ENCODE measurements at places on chromosomes 12 and 14. TPM values are rescaled to one million over a fixed set of nuclear protein-coding genes. Genes with fewer than 3 reads are reported as not detected.

DNA sequence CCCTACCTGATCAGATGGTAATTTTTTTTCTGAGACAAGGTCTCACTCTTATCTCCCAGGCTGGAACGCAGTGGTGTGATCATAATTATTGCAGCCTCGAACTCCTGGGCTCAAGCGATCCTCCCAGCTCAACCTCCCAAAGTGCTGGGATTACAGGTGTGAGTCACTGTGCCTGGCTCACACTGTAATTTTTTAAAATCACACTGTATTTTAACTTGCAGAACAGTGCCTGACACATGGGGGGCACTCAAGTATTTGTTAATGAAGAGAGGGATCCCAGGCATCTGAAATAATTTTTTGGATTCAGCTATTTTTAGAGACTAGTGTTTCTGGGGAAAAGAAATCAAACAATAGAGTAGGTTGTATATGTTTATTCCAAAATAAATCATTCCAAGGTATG is 21.7 kb downstream of the LIMA1 start:
- DNase-seq, result no peak

DNA sequence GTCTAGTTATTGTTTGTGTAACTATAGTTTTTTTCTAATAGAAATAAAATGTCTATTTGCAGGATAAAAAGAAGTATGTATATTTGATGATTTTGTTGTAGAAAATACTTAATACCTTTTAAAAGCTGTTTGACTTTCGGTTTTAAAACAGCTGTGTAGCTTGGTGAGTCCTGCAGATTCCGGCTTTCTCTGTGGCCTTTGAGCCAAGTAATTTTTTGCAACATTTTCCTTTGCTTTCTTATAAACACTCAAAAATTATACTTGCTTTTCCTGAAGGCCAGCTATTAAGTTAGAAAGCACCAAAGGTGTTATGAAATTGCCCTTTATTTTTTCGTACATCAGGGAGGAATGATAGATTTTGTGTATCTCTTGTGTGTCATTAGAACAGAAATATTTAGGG is 63.6 kb downstream of the CRADD start:
- no peak for DNase-seq

DNA sequence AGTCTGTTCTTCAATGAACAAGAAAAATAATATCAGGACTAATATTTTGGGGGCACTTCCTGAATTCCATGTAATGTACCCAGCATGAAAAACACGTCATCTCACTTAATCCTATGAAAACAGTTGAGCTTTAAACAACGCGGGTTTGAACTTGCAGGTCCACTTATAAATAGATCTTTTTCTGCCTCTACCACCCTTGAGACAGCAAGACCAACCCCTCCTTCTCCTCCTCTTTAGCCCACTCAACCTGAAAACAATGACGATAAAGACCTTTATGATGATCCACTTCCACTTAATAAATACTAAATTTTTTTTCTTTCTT is 203.9 kb upstream of the KRR1 start:
- DNase-seq, result no peak

DNA sequence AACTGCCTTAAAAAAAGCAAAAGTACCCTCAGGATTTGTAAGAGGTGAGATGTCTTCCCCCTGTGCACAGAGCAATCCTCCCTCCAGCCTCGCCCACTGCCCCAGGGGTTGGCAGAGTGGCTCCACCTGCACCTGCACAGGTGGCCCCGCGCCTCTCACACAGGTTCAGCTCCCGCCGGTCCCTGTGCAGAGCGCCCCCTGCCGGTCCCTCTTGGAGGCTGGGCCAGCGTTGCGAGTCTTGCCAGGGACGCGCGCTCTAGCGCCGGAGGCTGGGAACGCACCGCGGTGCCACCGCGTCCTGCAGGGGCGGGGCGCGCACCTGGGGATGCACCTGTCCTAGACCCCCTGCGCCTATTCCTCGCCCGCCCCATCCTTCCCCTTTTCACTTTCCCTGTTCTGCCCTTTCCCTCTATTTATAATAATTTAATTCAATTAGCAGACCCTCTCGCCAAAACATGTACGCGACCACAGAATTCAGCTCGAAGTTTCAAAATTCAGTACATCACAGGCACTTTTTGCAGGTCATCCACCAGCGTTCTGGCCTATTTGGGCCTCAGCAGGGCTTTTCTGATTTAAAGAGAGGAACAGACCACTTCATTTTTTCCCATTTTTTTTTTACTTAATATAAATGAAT is 618.6 kb downstream of the AACS start:
- DNase-seq, result peak; percentile 31

DNA sequence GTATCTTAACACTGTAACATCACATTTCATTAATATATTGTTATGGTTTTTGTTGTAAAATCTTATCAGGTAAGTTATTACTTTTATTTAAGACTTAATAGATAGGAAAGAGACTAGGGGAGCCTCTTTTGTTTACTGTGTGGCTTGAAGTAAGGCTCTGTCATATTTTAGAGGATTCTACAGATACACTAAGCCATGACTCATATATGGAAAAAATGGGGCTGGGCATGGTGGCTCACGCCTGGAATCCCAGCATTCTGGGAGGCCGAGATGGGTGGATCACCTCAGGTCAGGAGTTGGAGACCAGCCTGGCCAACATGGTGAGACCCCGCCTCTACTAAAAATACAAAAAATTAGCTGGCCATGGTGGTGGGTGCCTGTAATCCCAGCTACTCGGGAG is 23.6 kb upstream of the NPFF start:
- DNase-seq, result no peak

DNA sequence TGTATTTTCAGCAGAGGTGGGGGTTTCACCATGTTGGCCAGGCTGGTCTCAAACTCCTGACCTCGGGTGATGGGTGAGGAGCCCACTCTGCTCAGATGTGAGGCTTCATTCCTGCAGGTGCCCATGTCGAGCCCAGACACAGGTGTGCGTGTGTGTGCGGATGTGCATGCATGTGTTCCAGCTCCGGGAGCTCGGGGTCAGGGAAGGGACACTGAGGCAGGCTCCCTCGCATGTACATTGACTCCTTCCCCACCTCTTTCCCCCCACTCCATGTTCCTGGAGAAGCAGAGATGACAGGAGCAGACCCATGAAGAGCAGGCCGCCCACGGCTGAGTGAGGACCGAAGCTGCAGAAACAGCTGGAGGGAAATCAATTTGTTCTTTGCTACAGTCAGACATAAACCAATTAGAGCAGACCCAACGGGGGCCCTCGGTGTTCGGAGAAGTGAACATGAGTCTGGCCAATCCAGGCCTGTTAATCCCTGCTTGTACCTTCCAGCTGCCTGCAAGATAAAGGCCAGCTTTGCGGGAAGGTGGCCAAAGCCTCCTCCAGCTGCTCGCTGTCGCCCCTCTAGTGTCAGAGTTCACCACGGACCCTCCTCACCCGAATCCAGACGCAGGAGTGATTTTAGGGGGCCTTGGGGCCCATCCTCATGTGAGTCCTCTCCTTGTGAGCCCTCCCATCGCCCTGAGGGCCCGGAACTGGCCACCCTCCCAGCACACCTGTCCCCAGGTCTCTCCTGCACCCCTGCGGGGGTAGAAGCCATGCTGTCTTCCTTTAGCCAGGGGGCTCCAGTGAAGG is 321.0 kb upstream of the RTL1 start:
- no peak for DNase-seq

DNA sequence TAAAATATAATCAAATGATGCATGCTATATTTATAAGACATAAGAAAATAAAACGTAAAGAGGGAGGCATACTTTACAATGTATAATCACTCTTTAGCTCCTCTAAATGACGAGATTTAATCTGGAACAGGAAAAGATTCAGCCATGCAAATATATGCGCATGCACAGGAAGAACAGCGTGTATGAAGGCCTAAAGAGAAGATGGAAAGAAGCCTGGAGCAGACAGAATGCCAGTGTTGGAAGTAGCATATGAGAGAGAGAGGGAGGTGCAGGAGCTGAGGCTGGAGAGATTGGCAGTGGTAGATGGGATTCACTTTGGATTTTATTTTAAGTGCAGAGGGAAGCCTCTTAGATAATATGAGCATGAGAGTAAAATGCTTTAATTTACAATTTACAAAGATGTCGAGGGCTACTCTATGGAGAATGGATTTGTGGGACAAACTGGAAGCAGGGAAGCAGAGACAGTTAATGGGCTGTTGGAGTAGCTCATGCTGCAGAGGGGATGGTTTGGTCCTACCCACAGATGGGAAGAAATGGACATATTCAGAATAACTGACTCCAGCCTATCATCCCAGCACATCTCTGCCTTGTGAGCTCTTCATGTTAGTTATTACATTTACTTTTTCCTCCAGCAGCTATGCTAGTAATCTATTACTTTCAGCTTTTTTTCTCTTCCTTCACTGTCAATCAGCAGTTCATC is 411.1 kb downstream of the TMTC2 start:
- DNase-seq, result no peak

- DNase-seq, result no peak
Measured at GRCh38 chr12:105978686-105979085, 160.1 kb downstream of the NUAK1 start.

- no peak for DNase-seq
Measured at GRCh38 chr14:86022031-86022629, 492.2 kb downstream of the FLRT2 start.

GRCh38 chr14:31440280-31440679 is 17.0 kb downstream of the DTD2 start:
- DNase-seq, result no peak

- DNase-seq, result no peak
Measured at GRCh38 chr12:118536306-118536906, 160.1 kb downstream of the SUDS3 start.

- peak; percentile 61 for DNase-seq
Measured at GRCh38 chr14:73759183-73759713, 45.1 kb upstream of the PNMA1 start.

DNA sequence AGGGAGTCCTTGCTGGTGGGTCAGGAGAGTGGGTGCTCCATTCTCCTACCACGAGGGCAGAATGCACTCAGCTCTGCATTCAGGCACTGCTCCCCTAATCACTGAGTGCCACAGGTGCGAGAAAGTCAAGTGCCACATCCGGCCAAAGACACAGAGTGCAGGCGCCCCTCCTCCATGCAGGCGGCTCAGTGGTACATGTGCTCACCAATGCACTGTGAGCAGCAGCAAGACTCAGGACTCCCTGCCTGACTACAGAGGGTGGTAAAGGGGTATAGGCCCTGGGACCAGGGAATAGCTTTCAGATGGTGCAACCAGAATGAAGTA is 32.9 kb downstream of the ZFYVE21 start:
- DNase-seq, result no peak

DNA sequence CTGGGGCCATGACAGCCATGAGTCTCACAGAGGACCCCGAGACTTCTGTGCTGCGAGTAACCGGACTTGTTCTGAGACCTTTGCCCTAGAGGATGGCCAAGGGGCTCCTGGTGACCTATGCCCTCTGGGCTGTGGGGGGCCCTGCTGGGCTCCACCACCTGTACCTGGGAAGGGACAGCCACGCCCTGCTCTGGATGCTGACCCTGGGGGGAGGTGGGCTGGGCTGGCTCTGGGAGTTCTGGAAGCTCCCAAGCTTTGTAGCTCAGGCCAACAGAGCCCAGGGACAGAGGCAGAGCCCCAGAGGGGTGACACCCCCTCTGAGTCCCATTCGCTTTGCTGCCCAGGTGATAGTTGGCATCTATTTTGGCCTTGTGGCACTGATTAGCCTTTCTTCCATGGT is 2.1 kb downstream of the DNAJC22 start:
- DNase-seq, result peak; percentile 10

DNA sequence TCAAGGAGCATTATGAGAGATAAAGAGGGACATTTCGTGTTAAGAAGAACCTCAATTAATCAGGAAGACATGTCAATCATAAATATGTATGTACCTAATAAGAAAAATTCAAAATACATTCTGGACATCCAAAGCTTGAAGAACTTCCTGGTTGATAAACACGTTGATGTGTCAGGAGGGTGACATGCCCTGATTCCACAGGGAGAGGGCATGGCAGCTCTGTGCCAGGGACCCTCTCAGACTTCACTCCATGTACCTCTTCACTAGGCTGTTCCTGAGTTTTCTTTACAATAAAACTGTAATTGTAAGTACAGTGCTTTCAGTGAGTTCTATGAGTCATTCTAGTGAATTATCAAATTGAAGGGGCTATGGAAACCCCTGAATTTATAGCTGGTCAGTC is 163.5 kb downstream of the CFAP54 start:
- no peak for DNase-seq

DNA sequence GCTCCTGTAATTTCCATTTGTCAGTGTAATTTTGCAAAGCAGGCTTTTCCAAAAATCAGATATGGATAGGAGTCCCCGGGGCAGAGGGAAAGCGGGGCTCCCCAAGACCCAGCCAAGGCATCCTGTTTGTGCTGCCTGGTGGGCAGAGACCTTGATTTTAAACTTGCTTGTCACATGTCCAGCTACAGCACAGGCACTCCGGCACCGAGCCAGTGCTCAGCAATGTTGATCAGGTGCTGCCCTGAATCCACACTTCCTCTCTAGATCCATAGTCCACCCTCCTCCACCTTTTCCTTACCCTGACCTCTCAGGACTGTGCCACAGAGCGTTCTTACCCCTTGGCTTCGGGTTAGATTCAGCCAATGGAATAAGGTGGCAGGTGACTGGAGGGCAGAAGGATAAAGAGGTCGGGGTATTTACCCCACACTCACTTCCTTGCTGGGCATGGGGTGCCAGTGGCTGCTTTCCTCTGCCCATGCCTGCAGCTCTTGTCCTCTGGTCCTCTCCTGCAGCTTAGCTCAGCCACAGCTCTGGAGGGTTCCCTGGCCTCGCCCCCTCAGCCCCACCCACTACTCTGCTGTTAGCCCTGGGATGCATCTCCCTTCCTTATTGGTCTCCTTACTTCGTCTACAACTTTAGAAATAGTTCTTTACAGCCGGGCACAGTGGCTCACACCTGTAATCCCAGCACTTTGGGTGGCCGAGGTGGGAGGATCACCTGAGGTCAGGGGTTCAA is 80.1 kb downstream of the IRF2BPL start:
- no peak for DNase-seq

GRCh38 chr14:59362513-59362912 is 102.7 kb downstream of the GPR135 start:
- no peak for DNase-seq

The TSPAN19 gene
- not detected for total RNA-seq

The RPL10L gene
- not detected for total RNA-seq

The PLXNC1 gene
- total RNA-seq, result 3.9 TPM

The TMEM229B gene
- total RNA-seq, result 4.4 TPM

The SYCP3 gene
- 0.26 TPM for total RNA-seq

The C12orf50 gene
- total RNA-seq, result not detected

The CCDC38 gene
- total RNA-seq, result not detected

The ANKRD33 gene
- total RNA-seq, result not detected

The PZP gene
- not detected for total RNA-seq

The MYRFL gene
- 0.52 TPM for total RNA-seq

The CCDC175 gene
- not detected for total RNA-seq

The CYP46A1 gene
- 1.3 TPM for total RNA-seq

The KRT6A gene
- total RNA-seq, result not detected

The ERP27 gene
- 79.1 TPM for total RNA-seq

All from body of pancreas (tissue), 4 donors.